ENCODE measurements at places on chromosomes 5 and 9.

DNA sequence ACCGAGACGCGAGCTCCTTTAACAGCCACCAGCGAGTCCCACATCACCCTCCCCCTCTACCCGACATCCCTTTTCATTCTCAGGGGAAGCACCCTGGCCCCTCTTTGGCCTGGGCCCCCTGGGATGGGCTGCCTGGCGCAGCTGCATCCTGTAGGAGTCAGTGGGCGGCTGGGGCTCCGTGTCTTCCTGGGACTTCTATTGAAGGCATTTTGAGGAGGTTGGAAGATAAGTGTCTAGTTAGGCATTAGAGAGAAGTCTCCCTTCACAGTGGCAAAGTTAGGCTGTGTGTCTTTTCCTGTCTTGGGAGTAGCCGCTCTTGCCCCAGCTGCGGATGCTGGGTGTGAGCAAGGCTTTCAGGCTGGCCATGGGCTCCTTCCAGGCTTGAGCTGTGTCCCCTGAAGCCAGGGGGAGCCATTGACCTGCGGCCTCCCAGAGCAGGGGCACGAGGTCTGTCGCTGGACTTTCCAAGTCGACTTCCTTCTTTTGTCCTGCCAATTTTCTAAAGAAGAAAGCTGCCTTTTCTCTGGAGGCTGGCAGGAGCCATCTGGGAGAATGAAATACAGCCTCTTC is 18.6 kb upstream of the NKD2 start:
- H3K36me3 ChIP-seq = no peaks in the 10 kb centered on the region
- no peak overlapping the region for H3K4me3 ChIP-seq
- H3K27ac ChIP-seq = no peak overlapping the region
- no peaks in the 10 kb centered on the region for H3K4me1 ChIP-seq
- DNase-seq = no peak

DNA sequence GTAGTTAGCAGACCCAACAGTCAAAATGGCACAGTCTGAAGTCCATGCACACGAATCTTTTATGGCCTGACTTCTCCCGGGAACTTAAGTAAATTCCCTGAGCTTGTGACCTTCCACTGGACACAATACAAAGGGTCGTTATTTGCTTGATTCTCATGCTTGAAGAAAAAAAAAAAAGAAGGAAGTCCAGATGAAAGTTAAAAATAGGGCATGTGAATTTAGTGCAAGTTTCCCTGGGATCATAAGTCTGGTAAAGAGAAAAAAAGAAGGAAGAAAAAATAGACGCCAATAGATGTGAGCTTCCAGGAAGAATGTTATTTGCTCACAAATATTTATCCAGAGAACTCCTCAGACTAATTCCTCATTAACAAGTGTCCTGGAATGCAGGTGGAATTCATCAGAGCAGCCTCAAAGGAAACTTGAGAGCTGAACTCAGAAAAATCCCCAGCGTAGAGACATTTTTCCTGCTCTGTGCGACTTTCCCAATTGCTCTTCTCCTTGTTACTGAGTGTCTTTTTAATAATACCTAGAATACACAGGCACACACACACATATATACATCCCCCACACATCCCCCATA is 616.3 kb downstream of the EBF1 start:
- DNase-seq = no peak
- no peak overlapping the region for H3K27ac ChIP-seq
- no peaks in the 10 kb centered on the region for H3K36me3 ChIP-seq
- H3K27me3 ChIP-seq = no peaks in the 10 kb centered on the region
- no peaks in the 10 kb centered on the region for H3K4me1 ChIP-seq
- H3K4me3 ChIP-seq = no peak overlapping the region

DNA sequence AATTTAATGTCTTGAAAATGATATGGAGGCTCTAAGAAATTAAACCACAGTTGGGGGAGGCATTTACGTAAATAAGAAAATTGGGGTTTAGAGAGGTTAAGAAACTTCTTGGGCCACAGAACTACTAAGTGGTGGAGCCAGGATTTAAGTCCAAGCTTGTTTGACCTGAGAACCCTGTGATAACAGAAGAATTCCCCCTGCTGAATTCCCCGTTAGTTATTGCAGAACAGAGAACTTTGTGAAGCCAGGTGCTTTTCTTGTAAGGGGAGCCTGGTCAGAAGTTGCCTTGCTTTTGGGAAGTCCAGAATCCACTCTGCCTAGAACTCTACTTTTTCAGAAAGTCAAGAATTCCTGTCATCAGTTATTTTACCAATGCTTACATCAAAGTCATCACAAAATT is 309.3 kb upstream of the SEMA6A start:
- H3K36me3 ChIP-seq = no peaks in the 10 kb centered on the region
- no peak for DNase-seq
- no peak overlapping the region for H3K4me3 ChIP-seq
- no peaks in the 10 kb centered on the region for H3K4me1 ChIP-seq
- no peak overlapping the region for H3K27ac ChIP-seq
- H3K27me3 ChIP-seq = no peaks in the 10 kb centered on the region

GRCh38 chr5:145499483-145499882 is 335.7 kb downstream of the PRELID2 start:
- H3K36me3 ChIP-seq = no peaks in the 10 kb centered on the region
- peaks cover 8% of the 10 kb centered on the region for H3K4me1 ChIP-seq
- no peak overlapping the region for H3K27ac ChIP-seq
- no peak overlapping the region for H3K4me3 ChIP-seq

GRCh38 chr9:36845844-36846243 is 188.2 kb downstream of the PAX5 start:
- H3K4me3 ChIP-seq = no peak overlapping the region
- DNase-seq = no peak
- no peaks in the 10 kb centered on the region for H3K4me1 ChIP-seq
- no peaks in the 10 kb centered on the region for H3K36me3 ChIP-seq
- no peak overlapping the region for H3K27ac ChIP-seq

GRCh38 chr5:103010168-103010567 is 109.8 kb downstream of the GIN1 start:
- no peaks in the 10 kb centered on the region for H3K36me3 ChIP-seq
- no peak overlapping the region for H3K27ac ChIP-seq
- no peaks in the 10 kb centered on the region for H3K4me1 ChIP-seq
- H3K4me3 ChIP-seq = no peak overlapping the region

- H3K27me3 ChIP-seq = no peaks in the 10 kb centered on the region
- H3K4me3 ChIP-seq = no peak overlapping the region
- peaks cover 3% of the 10 kb centered on the region for H3K4me1 ChIP-seq
- no peak overlapping the region for H3K27ac ChIP-seq
- no peaks in the 10 kb centered on the region for H3K36me3 ChIP-seq
Observed at GRCh38 chr5:69329905-69330489, 2.6 kb downstream of the CCDC125 start.

- no peak overlapping the region for H3K4me3 ChIP-seq
- H3K36me3 ChIP-seq = no peaks in the 10 kb centered on the region
- H3K27ac ChIP-seq = no peak overlapping the region
- H3K4me1 ChIP-seq = no peaks in the 10 kb centered on the region
- DNase-seq = no peak
- no peaks in the 10 kb centered on the region for H3K27me3 ChIP-seq
Observed at GRCh38 chr5:83450967-83451248, 20.6 kb upstream of the VCAN start.

GRCh38 chr9:71544464-71544863 is 223.8 kb downstream of the CEMIP2 start:
- no peaks in the 10 kb centered on the region for H3K4me1 ChIP-seq
- H3K27ac ChIP-seq = no peak overlapping the region
- H3K36me3 ChIP-seq = no peaks in the 10 kb centered on the region
- no peak overlapping the region for H3K4me3 ChIP-seq
- DNase-seq = no peak
- H3K27me3 ChIP-seq = no peaks in the 10 kb centered on the region

GRCh38 chr5:68962757-68963484 is 130.9 kb upstream of the SLC30A5 start:
- no peaks in the 10 kb centered on the region for H3K27me3 ChIP-seq
- H3K36me3 ChIP-seq = no peaks in the 10 kb centered on the region
- H3K4me1 ChIP-seq = no peaks in the 10 kb centered on the region
- no peak overlapping the region for H3K27ac ChIP-seq
- H3K4me3 ChIP-seq = no peak overlapping the region

DNA sequence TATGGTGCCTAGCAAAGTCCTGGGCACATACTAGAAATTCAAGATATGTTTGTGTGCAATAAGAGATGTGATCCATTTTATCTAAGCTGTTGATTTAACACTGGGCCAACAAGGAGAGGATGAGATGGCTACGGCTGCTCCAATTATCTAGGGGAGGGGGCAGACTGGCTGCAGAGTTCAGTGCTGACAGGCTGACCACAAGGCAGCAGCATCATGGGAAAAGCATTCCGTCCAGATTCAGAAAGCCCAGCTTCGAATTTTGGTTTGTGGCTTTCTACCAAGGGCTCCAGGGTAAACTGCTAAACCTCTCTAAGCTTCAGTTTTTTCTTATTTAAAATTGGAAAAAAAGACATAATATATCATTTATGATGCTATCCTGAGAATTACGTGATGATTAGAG is 385.1 kb upstream of the DAP start:
- peaks cover 3% of the 10 kb centered on the region for H3K4me1 ChIP-seq
- H3K27me3 ChIP-seq = no peaks in the 10 kb centered on the region
- H3K27ac ChIP-seq = no peak overlapping the region
- DNase-seq = peak; percentile 51
- H3K36me3 ChIP-seq = no peaks in the 10 kb centered on the region
- no peak overlapping the region for H3K4me3 ChIP-seq

GRCh38 chr9:13750639-13751038 is 471.1 kb upstream of the MPDZ start:
- no peak overlapping the region for H3K4me3 ChIP-seq
- H3K4me1 ChIP-seq = peaks cover 13% of the 10 kb centered on the region
- DNase-seq = no peak
- no peaks in the 10 kb centered on the region for H3K36me3 ChIP-seq
- no peaks in the 10 kb centered on the region for H3K27me3 ChIP-seq

DNA sequence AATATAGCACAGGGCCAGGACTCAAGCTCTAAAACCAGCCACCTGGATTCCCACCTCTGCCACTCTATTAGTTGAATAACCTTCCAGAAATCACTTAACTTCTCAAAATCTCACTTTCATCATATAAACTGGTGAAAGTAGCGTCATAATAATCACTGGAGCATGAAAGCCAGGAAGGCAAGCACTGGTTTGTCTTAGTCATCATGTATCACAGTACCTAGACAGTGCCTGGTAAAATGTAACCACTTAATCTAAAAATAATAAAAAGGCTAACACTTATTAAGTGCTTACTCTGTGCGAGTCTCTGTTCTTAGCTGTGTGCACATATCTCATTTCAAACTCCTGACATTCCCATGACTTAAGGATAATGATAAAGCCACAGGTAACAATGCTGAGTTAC is 109.4 kb downstream of the ASTN2 start:
- no peaks in the 10 kb centered on the region for H3K36me3 ChIP-seq
- H3K27ac ChIP-seq = no peak overlapping the region
- no peaks in the 10 kb centered on the region for H3K4me1 ChIP-seq
- no peak for DNase-seq
- no peak overlapping the region for H3K4me3 ChIP-seq
- no peaks in the 10 kb centered on the region for H3K27me3 ChIP-seq

DNA sequence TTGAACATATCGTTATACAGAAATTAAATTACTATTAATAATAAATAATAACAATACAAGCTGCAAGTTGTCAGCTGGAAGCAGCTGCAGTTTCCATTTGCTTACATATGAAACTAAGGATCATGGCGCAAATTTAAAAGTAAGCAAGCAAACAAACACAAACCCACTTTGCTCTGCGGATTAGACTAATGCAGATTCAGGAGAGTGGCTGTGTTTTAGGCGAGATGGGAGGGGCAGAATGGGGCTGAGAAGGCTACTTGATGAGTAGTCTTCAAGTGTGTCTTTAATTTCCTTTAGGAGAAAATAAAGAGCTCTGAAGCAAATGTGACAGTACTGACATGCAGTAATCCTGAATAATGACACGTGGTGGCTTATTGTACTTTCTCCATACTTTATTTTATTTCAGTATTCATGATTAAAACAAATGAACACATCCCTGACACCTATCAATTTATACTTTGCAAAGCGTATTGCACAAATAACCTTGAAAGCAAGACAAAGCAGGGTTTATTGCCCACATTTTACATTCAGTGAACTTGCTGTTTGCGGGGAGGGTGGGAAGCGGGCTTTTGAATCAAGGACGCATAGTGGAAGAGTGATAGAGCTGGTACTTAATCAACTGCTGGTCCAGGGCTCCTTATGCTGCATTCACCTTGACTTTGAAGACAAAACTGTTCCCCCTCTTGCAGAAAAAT is 221.4 kb upstream of the TRIM32 start:
- DNase-seq = no peak
- no peaks in the 10 kb centered on the region for H3K4me1 ChIP-seq
- H3K4me3 ChIP-seq = no peak overlapping the region

GRCh38 chr5:95853490-95853889 is 31.0 kb upstream of the GLRX start:
- H3K4me3 ChIP-seq = no peak overlapping the region
- DNase-seq = no peak
- no peak overlapping the region for H3K27ac ChIP-seq
- H3K36me3 ChIP-seq = no peaks in the 10 kb centered on the region
- H3K27me3 ChIP-seq = no peaks in the 10 kb centered on the region
- peaks cover 15% of the 10 kb centered on the region for H3K4me1 ChIP-seq

- no peak overlapping the region for H3K4me3 ChIP-seq
- H3K27me3 ChIP-seq = no peaks in the 10 kb centered on the region
- no peak overlapping the region for H3K27ac ChIP-seq
- no peaks in the 10 kb centered on the region for H3K36me3 ChIP-seq
- no peaks in the 10 kb centered on the region for H3K4me1 ChIP-seq
Observed at GRCh38 chr5:27854243-27854852, 816.0 kb upstream of the CDH9 start.

DNA sequence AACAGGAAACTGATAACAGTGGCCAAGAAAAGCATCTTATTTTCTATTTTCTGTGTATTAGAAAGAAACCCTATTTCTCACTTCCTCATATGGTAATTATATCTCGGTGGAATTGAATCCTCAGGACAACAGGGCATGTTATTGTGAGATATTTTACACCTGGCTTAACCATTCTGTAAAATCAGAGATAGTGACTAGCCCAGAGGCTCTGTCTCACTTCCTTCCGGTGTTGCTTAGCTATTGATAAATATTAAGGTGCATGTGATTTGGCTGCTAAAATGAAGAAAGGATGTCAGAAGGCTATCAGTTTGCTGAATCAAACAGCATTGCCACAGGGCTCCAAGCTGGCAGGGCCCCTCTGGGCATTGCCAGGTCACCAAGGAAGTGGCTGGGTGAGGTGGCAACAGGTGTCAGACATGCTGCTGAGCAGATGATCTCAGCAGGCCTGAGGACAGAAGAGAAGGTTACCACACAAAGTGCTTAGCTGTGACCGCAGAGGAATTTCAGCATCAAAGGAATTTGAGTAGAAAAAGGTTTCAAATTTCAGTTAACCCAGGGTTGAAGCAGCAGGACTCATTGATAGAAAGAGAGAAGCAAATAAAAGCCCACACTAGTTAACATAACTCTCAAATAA is 330.7 kb downstream of the PDE4D start:
- H3K36me3 ChIP-seq = no peaks in the 10 kb centered on the region
- H3K4me1 ChIP-seq = peaks cover 17% of the 10 kb centered on the region
- H3K4me3 ChIP-seq = no peak overlapping the region
- H3K27me3 ChIP-seq = no peaks in the 10 kb centered on the region
- H3K27ac ChIP-seq = peak overlapping the region; percentile 44

DNA sequence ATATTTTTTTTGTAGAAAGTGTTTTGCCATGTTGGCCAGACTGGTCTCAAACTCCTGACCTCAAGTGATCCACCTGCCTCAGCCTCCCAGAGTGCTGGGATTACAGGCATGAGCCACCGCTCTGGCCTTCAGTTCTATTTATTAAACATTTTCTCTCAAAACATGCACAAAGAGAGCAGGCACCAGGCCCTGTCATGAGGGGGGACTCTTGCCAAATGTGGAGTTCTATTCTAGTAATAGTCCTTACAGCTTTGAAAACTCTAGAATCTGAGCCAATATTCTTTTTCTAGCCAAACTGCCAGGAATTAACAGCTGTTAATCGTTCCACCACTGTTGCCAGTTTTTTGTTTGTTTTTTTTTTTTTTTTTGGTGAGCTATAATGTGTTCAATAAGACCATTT is 124.6 kb downstream of the TARS1 start:
- H3K27ac ChIP-seq = no peak overlapping the region
- no peak overlapping the region for H3K4me3 ChIP-seq
- H3K27me3 ChIP-seq = no peaks in the 10 kb centered on the region
- no peak for DNase-seq
